ENCODE measurements at places on chromosomes 6 and 20. TPM values are rescaled to one million over a fixed set of nuclear protein-coding genes. Genes with fewer than 3 reads are reported as not detected.

SLC26A8 gene
- not detected for total RNA-seq

GLP1R gene
- not detected for total RNA-seq

PROKR2 gene
- not detected for total RNA-seq

HEBP2 gene
- 22.9 TPM for total RNA-seq

BACH2 gene
- 0.77 TPM for total RNA-seq

APOM gene
- total RNA-seq = 0.42 TPM

Measured in SK-MEL-5 (cell line).